ENCODE measurements at places on chromosomes 13 and 19.

DNA sequence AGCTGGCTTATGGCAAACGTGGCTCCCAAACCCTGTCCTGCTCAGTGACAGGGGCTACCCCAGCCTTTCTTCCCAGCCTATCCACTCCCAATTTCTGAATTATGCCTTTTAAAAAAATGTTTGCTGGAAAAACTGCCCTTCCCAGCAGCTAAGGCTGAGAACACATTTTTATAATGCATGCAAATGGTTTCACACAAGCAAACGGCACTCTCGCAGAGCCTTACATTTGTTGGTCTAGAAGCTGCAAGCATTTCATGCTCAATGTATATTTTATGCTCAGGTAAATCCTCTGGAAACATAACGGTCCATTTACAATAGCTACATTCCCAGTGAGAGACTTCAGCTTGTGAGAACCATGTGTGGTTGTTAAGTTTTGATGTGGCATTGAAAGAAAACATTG lies 61.4 kb downstream of the SLC7A1 start:
- DNase-seq: no peak

DNA sequence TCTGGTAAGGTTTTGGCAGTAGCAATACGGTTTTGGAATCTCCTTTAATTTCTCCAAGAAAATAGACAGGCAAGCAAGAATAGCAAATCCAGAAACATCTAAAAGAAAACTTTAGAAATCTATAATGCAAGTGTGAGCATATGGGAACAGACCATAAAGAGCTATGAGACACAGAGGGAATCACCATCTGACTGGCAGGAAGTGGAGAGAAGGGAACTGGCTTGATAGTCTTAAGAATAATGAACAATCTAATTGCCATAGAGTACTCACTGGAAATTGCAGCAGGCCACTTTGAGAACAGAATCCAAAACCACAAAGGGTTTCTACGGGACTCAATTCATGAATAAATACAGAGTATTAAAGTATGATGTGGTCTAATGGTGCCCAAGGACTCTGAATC lies 39.6 kb upstream of the MIR17HG start:
- DNase-seq: no peak

GRCh38 chr13:30681843-30682242 lies 53.5 kb upstream of the ALOX5AP start:
- DNase-seq: peak; percentile 89

- no peak for DNase-seq
Measured at GRCh38 chr19:43532571-43532961, 422 bp upstream of the ZNF575 start.

- no peak for DNase-seq
Measured at GRCh38 chr19:21321134-21321533, 8.1 kb downstream of the ZNF708 start.

GRCh38 chr19:48813123-48813913 lies 2.5 kb upstream of the BCAT2 start:
- peak; percentile 11 for DNase-seq

DNA sequence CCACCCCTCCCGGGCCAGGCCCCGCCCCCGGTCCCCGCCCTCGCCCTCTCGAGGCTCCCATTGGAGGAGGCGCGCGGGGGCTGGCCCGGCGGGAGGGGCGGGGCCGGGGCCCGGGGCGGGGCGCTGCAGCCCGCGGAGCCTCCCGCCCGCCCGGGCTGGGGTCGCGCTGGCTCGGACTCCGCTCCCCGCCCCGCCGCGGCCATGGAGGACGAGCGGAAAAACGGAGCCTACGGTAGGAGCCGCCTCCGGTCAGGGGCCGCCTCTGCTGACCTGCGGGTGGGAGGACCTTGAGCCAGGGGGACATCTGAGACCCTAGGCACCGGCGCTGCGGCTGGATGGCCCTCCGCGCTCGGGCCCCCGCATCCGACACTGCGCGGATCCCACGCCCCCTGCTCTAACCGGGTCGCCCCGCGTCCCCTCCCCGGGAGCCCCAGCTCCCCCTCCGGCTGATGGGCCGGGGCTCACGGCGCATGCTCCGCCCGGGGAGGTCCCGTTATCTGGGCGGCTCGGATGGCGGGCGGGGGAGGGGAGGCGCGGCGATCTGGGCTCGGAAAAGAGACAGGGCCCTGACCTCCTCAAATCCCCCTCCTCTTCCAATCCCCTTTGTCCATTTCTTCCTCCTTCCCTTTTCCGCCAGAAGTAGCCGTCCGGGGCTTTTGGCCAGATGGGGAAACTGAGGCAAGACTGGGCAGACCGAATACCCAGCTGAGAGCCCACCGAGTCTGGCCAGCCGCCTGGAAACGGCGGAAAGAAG lies 15.4 kb upstream of the AP1M2 start:
- DNase-seq: peak; percentile 85

GRCh38 chr13:48072304-48072703 lies 22.6 kb downstream of the MED4 start:
- no peak for DNase-seq

- DNase-seq: peak; percentile 5
Measured at GRCh38 chr13:29993716-29994488, 143.5 kb upstream of the UBL3 start.

- DNase-seq: no peak
Measured at GRCh38 chr19:39924389-39924788, 10.0 kb downstream of the FCGBP start.

DNA sequence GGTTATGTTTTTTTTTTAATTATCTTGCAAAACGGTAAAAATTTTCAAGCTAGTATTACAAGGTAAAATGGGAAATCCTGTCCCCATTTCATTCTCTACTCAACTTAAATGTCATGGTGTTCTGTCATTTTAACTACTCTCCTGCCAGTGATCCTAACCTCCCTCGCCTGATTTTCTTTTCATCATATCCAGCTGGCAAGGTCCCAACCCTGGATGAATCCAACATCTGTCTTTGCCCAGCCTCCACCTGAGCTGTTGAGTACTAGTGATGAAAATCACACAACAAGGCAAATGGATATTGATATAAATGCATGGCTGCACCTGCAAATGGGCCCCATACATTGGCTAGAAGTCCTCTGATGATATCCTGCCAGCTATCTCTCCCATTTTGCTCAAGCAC lies 6.9 kb upstream of the CDK8 start:
- DNase-seq: no peak

DNA sequence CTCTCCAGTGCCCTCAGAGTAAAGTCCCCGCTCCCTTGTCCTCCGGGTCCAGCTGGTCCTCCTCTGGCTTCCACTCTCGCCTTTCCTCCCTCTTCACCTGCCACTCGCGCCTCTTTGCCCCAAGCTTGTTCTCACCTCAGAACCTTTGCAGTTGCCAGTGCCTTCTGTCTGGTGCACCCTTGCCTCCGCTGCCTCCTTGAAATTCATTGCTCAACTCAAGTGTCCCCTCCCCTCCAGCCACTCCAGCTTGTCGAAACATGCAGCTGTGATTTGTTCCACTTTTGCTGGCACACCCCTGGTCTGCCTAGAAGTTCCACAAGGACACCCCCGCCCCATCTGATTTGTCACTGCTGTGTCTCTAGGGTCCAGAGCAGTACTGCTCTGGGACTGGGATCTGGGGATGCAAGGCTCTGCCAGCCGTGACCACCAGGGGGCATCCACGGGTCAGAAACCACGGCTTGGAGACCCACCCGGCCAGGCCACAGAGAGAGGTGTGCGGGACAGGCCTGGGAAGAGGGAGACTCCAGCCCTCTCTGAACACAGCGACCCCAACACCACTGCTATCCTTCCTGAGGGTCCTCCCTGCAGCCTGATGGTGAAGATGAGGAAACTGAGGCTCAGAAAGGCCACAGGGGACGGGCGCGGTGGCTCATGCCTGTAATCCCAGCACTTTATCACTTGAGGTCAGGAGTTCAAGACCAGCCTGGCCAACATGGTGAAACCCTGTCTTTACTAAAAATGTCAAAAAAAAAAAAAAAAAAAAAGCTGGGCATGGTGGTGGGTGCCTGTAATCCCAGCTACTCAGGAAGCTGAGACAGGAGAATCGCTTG lies 49.9 kb downstream of the AP1M1 start:
- peak; percentile 85 for DNase-seq

- DNase-seq: peak; percentile 64
Measured at GRCh38 chr19:42563352-42564210, 31.1 kb downstream of the CEACAM8 start.

DNA sequence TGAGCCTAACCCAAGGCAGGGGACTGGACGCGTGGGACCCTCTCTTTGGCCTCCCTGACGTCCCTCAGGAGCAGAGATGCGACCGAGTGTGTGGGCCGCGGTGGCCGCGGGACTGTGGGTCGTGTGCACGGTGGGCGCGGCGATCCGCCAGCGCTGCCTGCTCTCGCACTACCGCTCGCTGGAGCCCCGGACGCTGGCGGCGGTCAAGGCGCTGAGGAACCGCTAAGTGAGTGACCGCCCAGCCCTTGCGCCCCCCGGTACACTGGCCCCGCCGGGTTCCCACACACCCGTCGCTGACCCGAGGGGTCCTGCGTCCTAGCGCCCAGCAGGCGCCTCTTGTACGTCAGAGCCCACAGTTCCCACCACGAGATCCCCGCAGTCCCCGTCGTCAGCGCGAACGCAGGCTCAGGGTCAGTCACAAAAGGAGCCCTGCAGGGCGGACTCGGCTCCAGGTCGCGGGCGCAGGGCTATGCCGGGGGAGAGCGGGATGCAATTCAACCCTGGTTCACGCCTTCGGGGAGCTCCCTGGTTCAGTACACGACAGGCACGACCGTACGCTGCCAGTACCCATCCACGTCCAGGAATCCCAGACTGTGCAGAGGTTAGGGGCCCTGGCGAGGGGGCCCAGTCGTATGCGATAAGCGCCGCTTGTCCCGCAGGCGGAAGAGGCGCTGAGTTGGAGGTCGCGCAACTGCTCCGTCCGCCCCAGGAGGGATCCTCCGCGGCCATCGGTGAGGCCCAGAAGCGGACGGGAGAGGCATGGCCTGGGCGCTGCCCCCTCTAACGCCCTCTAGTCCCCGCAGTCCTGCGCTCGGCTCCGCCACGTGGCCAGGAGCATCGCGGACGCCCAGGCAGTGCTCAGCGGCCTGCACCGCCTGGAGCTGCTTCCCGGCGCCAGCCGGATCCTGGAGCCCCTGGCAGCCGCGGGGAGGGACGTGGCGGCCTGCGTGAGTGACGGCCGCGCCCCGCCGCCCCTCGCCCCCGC lies 3.6 kb upstream of the IFNL2 start:
- DNase-seq: no peak

DNA sequence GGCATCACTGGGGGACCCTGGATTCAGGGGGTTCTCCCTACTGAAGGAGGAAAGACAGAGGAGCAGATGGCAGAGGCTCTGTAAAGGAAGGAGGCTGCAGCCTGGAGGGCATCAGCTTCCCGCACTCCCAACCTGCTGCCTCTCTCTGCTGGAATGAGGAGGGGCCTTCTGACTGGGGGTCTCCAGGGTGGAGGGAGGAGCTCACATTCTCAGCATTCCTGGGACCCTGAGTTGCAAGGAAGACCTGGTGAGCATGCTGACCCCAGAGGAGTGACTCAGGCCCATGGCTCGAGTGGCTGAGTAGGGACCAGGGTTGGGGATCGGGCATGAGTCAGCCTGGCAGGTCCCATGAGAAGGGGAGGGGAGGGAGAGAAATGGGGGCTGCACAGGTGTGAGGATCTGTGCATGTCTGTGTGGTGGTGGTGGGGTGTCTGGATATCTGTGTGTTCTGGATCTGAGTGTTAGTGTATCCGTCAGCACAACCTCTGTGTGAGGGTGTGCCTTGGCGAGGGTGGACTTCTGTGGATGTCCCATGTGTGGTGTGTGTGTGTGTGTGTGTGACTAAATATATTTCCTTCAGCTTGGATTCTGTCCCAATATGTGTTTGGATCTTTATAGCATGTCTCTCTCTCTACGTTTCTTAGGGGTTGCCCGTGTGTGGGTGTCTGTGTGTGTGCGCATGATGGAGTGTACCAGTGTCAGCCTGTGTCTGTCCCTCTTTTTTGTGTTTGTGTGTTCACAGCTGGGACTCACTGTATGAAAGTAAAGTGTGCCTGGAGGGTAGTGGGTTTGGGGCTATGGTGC lies 4.6 kb downstream of the AXL start:
- no peak for DNase-seq

DNA sequence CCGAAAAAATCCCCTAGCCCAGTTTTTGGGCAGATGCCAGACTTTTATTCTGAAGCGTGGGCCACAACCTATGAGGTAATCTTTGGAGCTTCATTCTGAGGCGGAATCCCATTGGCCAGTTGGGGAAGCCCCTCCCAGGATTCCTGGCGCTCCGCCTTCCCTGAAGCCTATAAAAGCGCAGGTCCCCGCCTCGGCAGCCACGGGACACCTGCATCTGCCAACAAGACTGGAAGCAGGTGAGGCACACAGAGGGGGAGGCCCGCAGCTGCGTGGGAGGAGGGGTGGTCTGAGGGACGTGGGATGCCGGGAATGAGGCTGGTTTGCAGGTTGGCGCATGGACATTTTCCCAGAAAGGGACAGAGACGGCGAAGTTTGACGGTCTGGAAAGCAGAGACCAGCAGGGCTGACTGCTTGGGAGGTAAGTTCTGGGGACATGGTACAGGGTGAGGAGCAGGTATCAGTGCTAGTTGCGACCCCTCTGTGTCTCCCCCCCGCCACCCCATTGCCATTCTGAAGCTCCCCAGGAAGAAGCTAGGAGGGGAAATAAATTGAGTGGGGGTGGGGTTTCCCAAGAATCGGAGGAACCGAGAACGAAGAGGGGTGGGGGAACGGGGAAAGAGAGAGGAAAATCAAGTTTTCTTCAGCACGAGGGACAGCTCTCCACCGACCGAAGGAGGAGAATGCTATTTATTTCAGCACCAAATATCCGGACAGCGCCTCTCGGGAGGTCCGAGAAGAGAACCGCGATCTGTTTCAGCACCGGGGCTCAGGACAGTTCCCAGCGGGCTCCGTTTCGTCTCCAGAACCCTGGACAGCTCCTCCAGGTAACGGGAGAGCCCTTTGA lies 22.4 kb upstream of the FEM1A start:
- DNase-seq: peak; percentile 78

GRCh38 chr19:5839065-5840017 lies at the start of gene FUT6:
Gene FUT6 (minus strand): TSS chr19:5839702. CDS start chr19:5832567, 7,135 bp downstream.
- DNase-seq: peak; percentile 38

DNA sequence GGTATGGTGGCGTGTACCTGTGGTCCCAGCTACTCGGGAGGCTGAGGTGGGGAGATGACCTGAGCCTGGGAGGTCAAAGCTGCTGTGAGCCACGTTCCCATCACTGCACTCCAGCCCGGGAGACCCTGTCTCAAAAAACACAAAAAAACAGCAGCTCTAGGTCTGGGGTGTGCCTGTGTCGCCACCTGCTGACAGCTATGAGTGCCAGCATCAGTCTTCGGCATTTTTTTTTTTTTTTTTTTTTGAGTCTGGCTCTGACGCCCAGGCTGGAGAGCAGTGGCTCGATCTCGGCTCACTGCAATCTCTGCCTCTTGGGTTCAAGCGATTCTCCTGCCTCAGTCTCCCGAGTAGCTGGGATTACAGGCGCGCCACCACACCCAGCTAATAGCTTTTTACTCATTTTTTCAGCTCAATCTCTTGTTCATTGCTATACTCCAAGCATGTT lies 10.1 kb downstream of the AP2S1 start:
- DNase-seq: peak; percentile 60

- DNase-seq: no peak
Measured at GRCh38 chr13:98072476-98072875, 70.4 kb upstream of the FARP1 start.

- no peak for DNase-seq
Measured at GRCh38 chr13:81596224-81596753, 1255.4 kb upstream of the SPRY2 start.
